Ascending aorta (tissue), 2 donors: ENCODE measurements at places on chromosomes 3 and 15. TPM values are rescaled to one million over a fixed set of nuclear protein-coding genes. Genes with fewer than 3 reads are reported as not detected.

- peak within 1 kb of the TSS; percentile 92 for H3K27ac ChIP-seq
- H3K27me3 ChIP-seq: no peaks in the 10 kb centered on the region
- peak within 1 kb of the TSS; percentile 55 for H3K4me3 ChIP-seq
- DNase-seq: peak; percentile 86
- H3K36me3 ChIP-seq: no peaks in the 10 kb centered on the region
Measured at GRCh38 chr3:119579366-119580066, at the start of gene ADPRH. Gene ADPRH, plus strand, starts transcription at chr3:119579492. Its CDS starts 2,678 bp downstream, at chr3:119582170.

C3orf22 gene
- total RNA-seq: not detected

- no peak for DNase-seq
- no peaks in the 10 kb centered on the region for H3K36me3 ChIP-seq
- H3K27me3 ChIP-seq: no peaks in the 10 kb centered on the region
- H3K27ac ChIP-seq: no peak overlapping the region
- H3K4me1 ChIP-seq: no peaks in the 10 kb centered on the region
- H3K4me3 ChIP-seq: no peak overlapping the region
Measured at GRCh38 chr3:114595522-114596028, 301.7 kb downstream of the TIGIT start.

DNA sequence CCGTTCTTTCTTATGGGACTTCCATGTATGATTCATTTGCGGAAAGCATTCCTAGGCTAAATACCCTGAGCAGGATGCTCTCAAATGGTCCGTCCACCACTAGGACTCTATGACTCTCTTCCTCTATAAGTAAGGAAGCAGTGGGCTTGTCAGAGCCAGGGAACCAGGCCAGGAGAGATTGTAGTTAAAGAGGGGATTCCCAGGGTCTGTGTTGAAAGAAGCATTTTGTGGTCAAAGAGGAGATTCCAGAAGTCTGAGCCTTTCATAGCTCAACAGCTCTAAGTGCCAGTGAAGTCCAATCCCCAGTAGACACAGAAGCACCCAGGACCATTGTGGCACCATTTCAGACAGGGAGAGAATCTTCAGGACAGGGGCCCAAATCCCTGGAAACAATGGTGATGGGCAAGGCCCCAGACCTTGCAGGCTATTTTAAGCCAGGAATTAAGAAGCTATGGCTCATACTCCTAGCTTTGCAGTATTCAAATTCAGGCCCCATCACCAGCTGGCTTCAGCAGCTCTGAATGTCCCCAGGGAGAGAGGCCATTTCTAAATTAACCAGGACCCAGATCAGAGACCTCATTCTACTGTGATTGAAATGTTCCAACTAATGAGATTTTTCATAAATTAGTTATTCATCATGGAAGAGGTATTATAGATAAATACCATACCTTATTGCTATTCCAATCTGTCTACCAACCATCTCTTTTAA, 81.7 kb downstream of the CD47 start:
- peaks cover 12% of the 10 kb centered on the region for H3K4me1 ChIP-seq
- no peak overlapping the region for H3K27ac ChIP-seq
- DNase-seq: no peak
- no peak overlapping the region for H3K4me3 ChIP-seq

EIF3J gene
- 22.8 TPM for total RNA-seq

DNA sequence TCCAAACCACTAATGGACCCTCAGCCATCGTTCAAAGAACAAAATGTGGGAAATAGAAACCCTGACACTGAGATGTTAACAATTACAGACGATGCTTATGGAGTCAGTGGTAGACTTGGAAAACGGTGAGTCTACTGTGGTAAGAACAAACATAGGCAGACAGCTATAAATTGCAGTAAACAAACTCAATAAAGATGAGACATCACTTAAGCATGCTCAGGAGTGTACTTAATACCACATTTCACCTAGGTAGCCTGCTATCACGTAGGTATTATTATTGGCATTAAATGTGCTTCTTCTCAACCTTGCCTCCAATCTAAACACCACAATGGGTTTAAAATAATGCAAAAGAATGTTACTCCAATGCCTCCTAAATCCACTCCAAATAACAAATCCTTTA, 2.5 kb downstream of the OSBPL10 start:
- no peak overlapping the region for H3K4me3 ChIP-seq
- H3K4me1 ChIP-seq: no peaks in the 10 kb centered on the region
- DNase-seq: no peak
- no peak overlapping the region for H3K27ac ChIP-seq

CCDC13 gene
- total RNA-seq: 2.1 TPM

TF gene
- 62.8 TPM for total RNA-seq

SNX22 gene
- total RNA-seq: 0.53 TPM

GRCh38 chr3:19148768-19149091, 420 bp downstream of the KCNH8 start:
- H3K4me3 ChIP-seq: peak overlapping the region; percentile 78
- no peak for DNase-seq
- no peaks in the 10 kb centered on the region for H3K27me3 ChIP-seq
- no peak overlapping the region for H3K27ac ChIP-seq
- H3K36me3 ChIP-seq: no peaks in the 10 kb centered on the region

EPHA6 gene
- not detected for total RNA-seq

GRCh38 chr3:128475355-128475754, 8.7 kb upstream of the DNAJB8 start:
- DNase-seq: no peak
- no peak overlapping the region for H3K27ac ChIP-seq
- no peaks in the 10 kb centered on the region for H3K36me3 ChIP-seq
- no peaks in the 10 kb centered on the region for H3K27me3 ChIP-seq

MYEF2 gene
- 13.6 TPM for total RNA-seq

ST3GAL6 gene
- total RNA-seq: 2.7 TPM

DNA sequence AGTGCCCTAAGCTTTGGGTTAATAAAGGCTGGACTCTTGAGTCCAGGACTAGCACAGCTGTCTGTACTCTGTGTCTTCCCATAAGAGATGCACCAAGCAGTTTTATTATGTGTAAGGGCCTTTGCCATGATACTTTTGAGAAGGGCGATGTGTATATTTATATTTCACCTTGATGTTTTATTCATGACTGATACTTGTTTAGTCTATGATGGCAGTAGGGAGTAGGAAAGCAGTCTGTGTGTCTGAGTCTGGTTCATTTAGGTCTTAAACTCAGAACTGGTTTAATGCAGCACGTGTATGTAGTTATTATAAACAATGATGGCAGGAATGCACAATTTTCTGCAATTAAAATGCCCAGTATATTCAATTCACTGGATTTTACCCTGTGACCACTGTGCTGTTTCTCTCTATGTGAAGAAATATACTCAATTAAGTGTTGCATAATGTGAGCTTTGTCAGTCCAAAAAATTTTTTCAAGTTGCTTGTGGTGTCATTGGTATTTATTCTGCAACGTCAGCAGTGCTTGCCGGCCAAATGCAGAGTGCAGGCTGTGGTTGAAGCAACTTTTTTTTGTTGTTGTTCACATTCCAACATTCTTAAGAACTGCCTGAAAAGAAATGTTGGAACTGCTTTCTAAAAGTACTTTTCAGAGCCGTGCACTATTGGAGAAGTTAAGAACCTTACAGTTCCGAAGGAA, 423.7 kb upstream of the SEMA6D start:
- no peak overlapping the region for H3K4me3 ChIP-seq
- H3K27me3 ChIP-seq: no peaks in the 10 kb centered on the region
- peaks cover 2% of the 10 kb centered on the region for H3K4me1 ChIP-seq
- no peaks in the 10 kb centered on the region for H3K36me3 ChIP-seq

ADAMTS7 gene
- total RNA-seq: 33.3 TPM

HIGD2B gene
- not detected for total RNA-seq

MYO5C gene
- total RNA-seq: 11.0 TPM

DNA sequence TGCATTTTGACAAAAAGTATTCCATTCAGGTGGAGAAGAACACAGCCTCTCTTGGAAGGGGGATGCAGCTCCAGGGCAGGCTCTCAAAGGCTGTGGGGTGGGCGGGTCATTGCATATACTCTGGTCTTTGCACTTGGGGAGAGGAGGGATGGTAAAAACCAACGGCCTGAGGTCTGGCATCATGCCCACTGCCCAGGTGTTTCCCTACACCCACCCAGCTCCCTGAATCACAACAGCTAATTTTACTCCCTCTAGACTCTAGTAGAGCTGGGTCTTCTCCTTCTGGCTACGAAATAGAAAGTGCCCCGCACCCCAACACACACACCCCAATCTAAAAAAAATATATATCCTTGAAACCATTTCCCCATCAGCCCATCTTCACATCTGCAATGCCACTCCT, 1.0 kb downstream of the MYLK start:
- no peaks in the 10 kb centered on the region for H3K36me3 ChIP-seq
- no peak for DNase-seq
- peaks cover 8% of the 10 kb centered on the region for H3K4me1 ChIP-seq

- H3K4me3 ChIP-seq: no peak overlapping the region
- no peak overlapping the region for H3K27ac ChIP-seq
- H3K4me1 ChIP-seq: no peaks in the 10 kb centered on the region
- no peaks in the 10 kb centered on the region for H3K36me3 ChIP-seq
- DNase-seq: no peak
Measured at GRCh38 chr3:81500039-81500438, 261.4 kb downstream of the GBE1 start.

UTS2B gene
- 16.8 TPM for total RNA-seq
